Left ventricle myocardium superior (tissue), 1 donor: ENCODE measurements at places on chromosomes 2 and 18.

DNA sequence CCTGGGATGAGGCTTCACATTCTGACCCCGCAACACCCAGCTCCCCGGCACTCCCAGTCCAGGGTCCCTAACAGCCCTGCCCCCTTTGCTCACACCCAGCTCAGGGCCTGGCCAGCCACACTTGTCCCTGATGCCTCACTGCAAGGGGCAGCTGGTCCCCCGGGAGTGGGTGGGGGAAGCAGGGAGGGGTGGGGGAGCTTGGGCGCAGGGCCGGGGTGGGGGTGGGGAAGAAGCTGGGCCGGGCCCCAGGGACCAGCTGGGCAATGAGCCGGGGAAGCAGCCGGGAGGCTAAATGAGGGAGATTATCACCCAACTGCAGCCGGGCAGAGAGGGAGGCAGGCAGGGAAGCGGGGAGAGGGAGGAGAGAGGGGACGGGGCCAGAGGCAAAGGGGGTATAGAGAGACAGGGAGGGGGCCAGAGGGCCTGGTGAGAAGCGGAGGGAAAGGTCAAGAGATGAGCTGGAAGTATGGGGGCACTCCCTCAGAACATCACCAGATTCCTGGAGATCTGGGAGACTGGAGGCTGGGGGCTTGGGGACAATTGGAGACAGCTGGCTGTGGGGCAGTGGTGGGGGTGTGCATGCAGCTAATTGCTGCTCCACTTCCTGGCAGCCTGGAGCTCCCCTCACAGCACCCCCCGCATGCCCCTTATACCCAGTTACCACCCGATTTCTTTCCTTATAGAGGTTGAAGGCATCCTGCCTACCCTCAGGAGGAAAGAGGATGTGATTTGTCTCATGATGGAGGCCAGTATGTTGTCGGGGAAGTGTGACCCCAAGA, 2.5 kb upstream of the ASIC4 start:
- no peak for DNase-seq

GRCh38 chr2:231387904-231388724, 7.4 kb upstream of the B3GNT7 start:
- DNase-seq: peak; percentile 82

GRCh38 chr2:220104871-220105351, 477.5 kb downstream of the SLC4A3 start:
- peak; percentile 51 for DNase-seq

DNA sequence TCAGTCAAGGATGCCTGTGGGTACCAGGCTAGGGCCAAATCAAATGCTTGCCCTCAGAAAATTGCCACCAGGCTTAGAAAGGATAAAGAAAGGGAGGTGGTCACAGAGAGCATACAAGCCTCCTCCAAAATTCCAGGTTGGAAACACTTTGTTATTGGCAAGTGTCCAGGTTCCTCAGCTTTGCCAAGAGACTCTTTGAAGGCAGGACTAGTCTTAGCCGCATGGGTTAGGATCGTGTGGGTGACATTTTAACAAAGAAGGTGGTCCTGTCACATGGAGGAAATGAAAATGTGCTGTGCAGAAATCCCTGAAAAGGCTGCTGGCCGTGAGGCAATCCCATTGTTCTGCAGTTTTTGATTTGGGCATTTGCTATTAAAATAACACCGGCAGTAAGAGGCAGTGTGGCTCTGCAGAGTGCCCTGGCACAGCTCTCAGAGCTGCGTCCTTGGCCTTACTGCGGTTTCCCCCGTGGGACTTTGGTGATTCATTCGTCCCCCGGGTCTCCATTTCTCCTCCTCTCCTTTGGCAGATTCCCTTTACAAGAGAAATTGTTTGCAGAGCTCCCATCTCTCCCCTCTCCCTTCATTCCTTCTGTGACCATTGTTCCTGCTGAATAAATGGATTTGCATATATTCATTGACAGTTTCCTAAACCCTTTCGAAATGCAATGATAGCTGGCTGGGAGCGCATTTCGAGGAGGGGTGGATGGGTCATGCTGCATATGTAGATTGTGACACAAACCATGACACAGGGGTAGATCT, 187.3 kb downstream of the VAPA start:
- peak; percentile 49 for DNase-seq

DNA sequence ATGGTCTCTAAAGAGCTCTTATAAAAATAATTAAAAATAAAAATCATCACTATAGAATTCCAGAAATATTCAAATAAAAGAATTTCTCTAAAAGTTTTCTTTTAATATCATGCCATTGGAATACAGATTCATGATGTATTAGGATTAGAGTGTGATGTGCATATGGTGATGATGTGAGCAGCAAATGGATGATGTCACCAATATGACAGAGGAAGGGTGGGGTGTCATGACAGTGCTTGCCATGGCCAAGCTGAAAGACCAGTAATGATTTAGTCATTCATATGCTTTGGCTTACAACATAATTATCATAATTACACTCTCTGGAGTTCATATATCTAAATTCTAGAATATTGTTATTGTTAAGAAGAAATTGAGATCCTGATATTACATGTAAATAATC, 27.4 kb upstream of the TTC32 start:
- DNase-seq: no peak

DNA sequence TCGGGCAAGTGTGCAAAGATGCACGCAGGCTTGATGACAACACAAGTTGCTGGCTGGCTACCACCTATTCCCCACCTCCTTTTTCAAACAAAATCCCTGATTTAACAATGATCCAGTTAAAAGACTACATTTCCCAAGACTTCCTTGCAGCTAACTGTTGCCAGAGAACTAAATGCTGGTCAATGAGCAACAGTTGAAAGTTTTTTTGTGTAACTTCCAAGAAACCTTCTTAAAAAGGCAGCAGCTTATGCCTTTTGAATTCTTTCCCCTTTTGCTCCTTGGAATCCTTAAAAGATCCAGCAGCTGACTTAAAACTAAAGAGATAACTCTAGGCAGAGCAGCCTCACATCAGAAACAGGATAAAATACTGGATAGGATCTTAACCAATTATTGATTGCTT, 38.5 kb downstream of the NPHP1 start:
- DNase-seq: no peak

- no peak for DNase-seq
Measured at GRCh38 chr2:143183804-143184463, 54.7 kb downstream of the ARHGAP15 start.

DNA sequence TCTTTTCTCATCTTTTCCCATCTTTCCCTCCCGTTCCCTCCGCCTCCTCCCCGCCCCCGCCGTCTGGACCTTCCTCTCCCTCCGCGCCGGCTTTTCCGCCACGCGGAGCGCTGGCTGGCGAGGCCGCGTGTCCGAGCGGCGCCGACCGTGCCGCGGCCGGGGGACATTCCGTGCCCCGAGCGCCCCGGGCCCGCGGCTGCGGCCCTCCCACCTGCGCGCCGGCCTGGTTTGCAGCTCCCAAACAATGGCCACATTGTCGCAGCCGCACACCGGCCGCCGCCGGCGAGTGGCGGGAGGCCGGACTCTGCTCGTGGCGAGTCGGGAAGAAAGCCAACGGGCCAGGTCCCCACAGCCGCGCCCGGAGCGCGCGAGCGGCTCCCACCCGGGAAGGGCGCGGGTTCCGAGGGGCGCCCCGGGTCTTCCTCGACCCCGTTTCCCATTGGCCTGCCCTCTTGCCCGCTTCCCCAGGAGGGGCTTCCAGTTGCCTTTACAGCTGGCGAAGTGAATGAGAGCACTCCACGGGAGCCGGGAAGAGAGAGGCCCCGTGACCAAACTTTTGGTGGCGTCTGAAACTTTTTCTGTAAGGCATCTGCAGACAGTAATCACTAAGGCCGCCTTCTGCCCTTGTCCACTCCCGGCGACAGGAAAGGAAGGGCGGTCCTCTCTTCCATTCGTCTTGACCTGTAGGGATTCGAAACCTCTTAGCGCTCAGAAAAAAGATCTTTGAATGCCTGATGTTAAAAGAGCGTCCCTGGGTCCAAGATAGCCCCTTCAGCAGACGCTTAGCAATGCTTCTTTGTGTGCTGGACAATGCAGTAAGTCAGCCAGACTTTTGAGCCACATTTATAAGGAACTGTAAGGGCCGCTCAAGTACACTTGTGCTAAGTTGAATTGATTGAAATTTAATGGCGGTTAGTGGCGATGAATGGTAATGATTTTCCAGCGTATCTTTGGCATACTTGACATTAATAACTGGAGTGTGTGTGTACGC, 6.2 kb downstream of the GLI2 start:
- DNase-seq: no peak

GRCh38 chr18:77095391-77096371, 36.9 kb downstream of the MBP start:
- DNase-seq: no peak

GRCh38 chr2:229170171-229170570, 100.9 kb downstream of the PID1 start:
- DNase-seq: no peak

GRCh38 chr18:63757541-63757940, 17.7 kb upstream of the SERPINB7 start:
- DNase-seq: no peak

GRCh38 chr2:185978634-185979407, 240.2 kb downstream of the FSIP2 start:
- no peak for DNase-seq

- DNase-seq: no peak
Measured at GRCh38 chr2:25421289-25421688, 79.6 kb upstream of the DNMT3A start.

GRCh38 chr2:187918996-187919821, 365.0 kb upstream of the TFPI start:
- DNase-seq: no peak

DNA sequence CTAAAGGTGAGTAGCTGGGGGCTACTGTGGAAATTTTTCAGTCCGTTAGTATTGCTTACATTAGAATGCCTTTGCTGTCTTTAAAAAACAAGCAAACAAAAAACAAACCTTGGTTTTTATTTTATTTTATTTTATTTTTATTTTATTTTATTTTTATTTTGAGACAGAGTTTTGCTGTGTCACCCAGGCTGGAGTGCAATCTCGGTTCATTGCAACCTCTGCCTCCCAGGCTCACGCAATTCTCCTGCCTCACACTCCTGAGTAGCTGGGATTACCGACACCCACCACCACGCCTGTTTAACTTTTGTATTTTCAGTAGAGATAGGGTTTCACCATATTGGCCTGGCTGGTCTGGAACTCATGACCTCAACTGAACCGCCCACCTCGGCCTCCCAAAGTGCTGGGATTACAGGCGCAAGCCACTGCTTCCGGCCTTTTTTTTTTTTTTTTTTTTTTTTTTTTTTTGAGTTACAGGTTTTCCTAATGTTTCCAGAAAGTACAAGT, 732.6 kb downstream of the KCNJ3 start:
- no peak for DNase-seq

DNA sequence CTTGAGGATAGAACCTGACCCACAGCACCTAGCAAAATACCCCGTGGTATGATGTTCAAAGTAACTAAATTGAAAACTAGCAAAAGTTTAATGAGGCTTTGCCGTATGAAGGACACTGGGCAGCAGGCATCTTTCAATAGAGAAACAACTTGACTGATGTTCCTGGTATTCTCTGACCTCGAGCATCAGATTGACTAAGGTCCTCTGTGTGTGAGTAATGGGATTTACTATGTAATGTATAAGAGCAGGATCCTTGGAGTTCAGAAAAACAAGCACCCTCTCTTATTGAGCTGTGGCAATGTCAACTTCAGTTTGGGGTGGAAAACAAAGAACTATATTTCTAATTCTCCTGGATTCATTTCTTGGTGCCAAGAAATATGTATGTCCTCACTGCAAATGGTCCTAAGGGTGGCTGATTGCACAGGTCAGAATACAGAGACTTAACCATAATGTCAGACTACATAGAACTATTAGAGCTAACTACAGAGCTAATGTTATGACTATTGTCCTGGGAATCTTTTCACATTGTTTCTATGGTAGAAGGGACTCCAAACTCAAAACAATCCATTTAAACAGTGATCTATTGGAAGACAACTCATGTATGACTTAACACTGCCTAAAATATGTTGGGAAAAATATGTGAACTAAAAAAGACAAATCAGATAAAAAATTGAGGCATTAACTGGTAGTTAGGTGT, 4.4 kb downstream of the TNFAIP6 start:
- DNase-seq: no peak

DNA sequence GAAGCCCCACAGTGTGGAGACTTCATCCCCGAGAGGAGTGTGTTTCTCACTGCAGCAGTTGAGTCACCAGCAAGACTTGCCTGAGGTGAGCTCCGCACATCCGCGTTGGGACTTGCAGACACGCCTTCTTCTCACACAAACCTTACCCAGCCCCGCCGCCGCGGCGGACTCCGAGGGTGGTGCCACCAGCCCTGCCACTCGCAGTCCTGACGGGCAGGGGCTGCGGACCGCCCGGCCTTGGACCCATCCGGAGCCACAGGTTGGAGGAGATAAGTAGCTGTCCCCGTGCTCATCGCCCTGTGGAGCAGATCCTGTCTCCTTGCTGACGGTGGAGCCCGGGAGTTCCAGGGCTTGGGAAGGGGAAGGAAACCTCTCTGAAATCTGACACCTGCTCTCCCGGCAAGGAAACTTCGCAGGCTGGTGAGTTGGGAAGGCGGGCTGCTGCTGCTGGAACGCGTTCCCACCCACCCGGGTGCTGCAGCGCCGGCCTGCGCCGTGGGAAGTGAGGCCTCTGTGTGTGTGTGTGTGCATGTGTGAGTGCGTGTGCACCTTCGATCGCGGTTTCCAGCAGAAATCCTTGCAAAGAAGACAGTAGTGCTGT, at the start of gene RAB27B:
TSS of gene RAB27B (plus strand) at position 197 of the 601 bp plus-strand sequence. CDS start 49,109 bp downstream, outside the sequence.
- peak; percentile 53 for DNase-seq

DNA sequence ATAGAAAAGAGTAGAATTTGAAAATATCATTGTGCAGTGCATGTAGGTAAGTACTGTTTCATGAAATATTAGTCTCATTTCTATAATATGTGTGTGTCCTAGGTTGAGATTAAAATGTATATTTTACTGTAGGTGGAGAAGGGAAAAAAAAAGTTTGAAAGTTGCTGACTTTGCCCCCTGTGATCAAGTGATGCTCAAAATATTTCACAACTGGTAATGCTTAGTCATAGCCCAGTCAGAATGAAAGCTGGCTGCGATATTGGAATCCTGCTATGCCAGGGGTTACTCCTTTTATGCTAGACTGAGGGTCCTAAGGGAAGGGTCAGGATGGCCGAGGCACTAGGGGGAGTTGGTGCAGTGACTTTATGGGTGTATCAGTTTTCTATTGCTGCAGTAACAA, 19.5 kb upstream of the CFAP36 start:
- DNase-seq: no peak

- no peak for DNase-seq
Measured at GRCh38 chr2:226483143-226483542, 316.5 kb downstream of the IRS1 start.

DNA sequence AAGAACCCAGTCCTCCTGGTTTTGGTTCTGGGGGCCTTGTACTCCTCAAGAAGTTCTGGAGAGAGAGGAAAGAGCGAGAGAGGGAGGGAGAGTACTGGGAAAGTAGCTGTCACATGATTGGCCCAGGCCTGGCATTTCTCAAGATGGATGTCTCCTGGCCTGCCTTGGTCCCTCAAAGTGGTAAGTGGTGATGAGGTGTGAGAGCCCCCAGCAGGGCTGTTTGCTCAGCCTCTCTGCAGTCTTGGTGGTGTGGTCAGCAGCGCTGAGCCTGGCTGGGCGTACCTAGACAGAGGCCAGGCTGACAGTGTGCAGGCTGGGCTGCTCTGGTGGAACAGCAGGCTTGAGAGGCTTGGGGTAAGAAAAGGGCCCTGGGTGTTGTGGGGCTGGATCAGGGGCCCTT, 2.5 kb downstream of the SPEG start:
- peak; percentile 31 for DNase-seq
